Spleen (tissue), 13 donors: ENCODE measurements at places on chromosomes 7 and 10. TPM values are rescaled to one million over a fixed set of nuclear protein-coding genes. Genes with fewer than 3 reads are reported as not detected.

- DNase-seq: no peak
Measured at GRCh38 chr7:79982141-79982770, 152.4 kb upstream of the GNAI1 start.

NDUFA5 gene
- total RNA-seq: 41.4 TPM

CPEB3 gene
- total RNA-seq: 10.1 TPM

DNA sequence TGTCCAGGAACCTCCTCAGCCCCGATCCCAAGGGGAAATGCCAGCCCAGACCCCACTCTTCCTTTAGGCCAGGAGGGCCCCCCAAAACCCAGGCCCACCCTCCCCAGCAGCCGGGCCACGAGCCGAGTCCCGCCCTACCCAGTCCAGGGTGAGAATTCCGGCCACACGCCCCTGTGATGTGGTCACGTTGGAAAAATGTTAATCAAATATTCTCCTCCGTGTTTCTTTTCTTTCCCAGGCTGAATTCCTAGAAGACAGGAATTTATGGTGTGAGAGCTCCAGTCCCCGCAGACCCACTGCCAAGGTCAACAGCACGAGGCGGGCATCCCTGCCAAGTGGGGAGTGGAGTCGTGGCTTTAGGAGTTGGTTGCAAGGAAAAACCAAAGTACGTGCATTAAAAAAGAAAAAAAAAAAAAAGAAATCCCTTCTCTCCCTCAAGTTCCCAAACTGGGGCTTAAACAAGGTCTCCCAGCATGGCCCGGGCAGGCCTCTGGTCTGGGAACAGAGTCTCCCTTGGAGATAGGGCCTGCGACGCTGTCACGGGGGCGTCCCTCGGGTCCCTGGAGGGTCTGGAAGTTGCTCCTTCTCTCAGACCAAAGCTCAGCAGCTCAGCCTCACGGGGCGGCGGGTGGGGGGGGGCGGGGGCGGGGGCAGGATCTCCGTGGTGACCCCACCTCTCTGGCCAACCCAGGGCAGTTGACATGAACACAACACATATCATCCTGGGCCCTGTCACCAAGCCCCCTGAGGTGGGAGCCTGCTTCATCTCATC is 28.1 kb upstream of the ELN start:
- no peak for DNase-seq

SLC13A1 gene
- total RNA-seq: not detected

- DNase-seq: no peak
Measured at GRCh38 chr10:72653383-72654096, 27.7 kb upstream of the MICU1 start.

GNAT3 gene
- not detected for total RNA-seq

ACTL6B gene
- total RNA-seq: not detected

DNA sequence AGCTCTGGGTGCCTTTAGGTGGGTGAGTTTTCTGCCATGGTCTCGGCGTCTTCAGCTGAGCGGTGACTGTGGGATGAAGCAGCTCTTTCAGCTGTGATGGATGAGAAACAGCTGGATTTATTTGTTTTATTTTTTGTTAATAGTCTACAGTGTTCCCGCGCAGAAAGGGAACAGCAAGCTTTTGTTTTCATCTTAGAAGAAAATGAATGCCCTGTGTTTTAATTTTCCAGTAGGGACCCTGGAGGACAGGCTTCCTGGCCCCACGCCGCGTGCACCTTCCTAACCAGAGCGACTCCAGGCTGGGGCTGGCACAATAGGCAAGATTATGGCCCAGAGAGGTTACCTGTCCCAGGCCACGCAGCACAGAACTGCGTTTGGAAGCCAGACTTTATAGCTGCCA is 57.6 kb downstream of the GTF2IRD1 start:
- no peak for DNase-seq

DNA sequence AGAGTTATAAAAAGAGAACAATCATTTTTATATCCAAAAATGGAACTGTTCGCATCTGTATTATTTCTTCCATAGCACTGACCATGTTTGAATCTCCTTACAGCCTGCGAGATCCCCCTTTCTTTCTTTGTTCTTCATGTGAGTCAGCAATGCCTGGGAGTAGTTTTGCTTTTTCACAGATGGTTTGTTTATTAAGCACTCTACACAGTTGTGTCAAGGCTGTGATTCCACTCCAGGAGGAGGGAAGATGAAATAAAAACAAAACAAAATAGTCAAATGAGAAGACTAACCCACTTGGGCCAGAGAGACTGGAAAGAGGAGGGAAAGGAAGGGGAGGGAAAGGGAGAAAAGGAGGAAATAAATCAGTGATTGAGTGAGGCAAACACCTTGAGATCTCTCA is 7.8 kb downstream of the LIPF start:
- DNase-seq: no peak

DNA sequence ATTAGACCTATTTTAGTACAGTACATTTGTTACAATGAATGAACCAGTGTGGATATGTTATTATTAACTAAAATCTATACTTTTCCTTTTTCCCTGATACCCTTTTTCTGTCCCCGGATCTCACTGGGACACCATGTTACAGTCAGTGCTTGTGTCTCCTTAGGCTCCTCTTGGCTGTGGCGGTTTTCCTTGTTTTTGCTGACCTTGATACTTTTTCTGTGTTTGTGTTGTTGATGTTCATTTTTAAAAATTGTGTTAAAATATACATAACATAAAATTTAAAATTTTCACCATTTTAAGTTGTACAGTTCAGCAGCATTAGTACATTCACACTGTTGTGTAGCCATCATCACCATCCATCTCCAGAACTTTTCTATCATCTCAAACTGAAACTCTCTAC is 54.2 kb upstream of the OSBPL3 start:
- no peak for DNase-seq

DNA sequence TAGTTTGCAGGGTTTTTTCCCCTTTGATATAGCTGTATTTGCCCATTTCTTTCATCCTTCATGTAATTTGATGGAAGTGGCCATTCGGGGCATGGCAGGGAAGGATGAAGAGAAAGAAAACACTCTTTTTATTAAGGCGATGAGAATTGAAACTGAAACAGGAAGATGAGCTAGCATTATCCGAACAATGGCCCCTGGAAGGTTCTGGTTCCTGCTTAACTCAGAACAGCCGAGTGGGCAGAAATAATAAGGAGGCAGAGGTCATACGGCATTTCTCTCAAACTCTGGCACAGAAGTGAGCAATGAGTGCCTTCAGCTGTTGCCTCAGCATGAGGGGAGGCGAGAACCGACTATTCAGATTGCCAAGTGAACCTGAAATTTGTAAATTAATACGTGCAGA is 113.2 kb upstream of the MYO3A start:
- DNase-seq: no peak

- DNase-seq: no peak
Measured at GRCh38 chr10:94546901-94547185, 1.3 kb downstream of the HELLS start.

DLX5 gene
- total RNA-seq: not detected

- no peak for DNase-seq
Measured at GRCh38 chr10:35341521-35341920, 5.2 kb downstream of the CCNY start.

GRCh38 chr10:28496481-28496961 is 36.4 kb upstream of the WAC start:
- DNase-seq: no peak

PROSER2 gene
- total RNA-seq: 14.2 TPM

GRCh38 chr10:127523476-127523875 is 25.6 kb upstream of the NPS start:
- DNase-seq: no peak
